ENCODE measurements at places on chromosomes 2 and 18.

DNA sequence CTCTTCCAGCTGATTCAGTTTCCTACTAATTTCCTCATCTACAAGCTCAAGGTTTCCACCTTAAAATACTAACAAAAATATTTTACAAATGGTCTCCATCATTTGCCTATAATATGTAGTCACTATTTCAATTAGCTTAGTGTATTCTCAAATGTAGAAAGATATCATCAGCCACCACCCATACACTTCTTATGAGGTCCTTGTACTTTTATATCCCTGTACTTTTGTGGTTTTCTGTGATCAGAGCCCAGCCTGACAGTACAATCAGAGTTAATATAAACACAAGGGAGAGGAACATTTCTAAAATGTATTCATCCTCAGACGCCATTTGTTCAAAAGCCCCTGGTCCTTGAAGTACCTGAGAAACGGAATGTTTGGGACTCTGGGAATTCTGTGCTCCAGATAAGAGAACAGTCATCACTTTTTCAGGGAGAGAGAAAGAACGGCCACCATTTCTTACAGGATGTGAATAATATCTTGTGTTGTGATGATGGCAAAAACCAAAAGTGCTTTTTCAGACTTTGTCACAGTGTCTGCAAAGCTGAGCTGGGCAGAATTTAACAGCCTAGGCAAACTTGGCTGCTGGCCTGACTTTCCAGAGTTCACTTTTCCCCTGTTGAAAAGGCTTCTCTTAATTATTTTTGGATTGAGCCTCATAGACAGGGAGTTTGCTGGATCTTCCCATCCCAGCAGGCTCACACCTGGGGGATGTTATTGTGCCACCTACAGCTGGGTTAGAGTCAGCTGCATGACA lies 361.7 kb upstream of the ACVR2A start:
- no peak for DNase-seq

GRCh38 chr2:49931241-49931640 lies 776.9 kb upstream of the FSHR start:
- DNase-seq, result no peak

DNA sequence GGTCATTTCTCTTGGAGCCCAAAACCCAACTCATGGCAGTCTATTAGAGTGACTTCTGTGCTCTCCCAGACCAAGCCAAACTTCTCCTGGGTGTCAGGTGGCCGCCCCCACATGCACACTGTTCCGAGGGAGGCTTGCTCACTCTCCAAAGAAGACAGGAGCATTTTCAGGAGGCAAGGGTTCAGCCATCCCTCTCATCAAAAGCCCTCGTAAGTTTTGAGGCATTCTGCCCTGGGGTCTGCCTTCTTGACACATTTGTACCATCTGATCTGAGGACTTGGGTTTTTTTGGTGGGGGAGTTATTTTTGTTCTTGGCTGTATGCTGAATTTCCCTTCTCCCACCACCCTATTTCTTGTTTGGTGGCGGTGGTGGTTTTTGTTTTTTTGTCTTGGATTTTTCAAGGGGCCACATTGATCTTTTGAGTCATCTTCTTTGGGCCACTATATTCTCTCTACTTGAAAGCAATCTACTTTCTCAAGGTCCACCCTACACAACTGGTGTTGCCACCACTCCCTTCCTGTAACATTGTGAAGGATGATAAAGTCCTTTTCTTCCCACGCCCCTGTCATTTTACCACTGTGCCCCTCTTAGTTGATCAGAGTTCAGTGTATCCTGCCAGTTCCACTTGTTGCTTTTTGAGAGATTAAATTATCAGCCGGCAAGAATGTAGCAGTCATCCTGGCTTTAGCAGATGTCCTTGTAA lies 255.8 kb downstream of the CYP26B1 start:
- no peak for DNase-seq

GRCh38 chr18:63940008-63940407 lies 9.1 kb upstream of the HMSD start:
- DNase-seq, result no peak

- DNase-seq, result no peak
These were observed 18.5 kb upstream of the UGT1A8 start for GRCh38 chr2:233598952-233599351.
